ENCODE measurements at places on chromosomes 2 and 18.

DNA sequence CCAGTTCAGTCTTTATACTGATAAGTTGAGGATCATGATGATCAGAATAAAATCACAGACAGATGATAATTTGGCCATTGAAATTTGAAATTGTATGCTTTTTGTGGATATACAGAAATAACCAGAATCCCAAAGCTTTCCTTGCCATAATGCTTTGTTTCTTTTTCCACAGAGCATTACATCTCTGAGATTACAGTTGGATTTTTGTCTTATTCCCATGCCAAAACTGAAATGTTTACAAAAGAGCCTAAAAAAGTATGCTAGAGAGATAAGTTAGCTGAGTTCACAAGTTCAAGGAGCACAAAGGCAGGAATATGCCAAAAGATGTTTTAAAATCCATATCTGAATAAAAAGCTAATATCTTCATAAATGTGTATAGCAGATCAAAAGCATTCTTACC lies 321.3 kb downstream of the PID1 start:
- no peak for DNase-seq

DNA sequence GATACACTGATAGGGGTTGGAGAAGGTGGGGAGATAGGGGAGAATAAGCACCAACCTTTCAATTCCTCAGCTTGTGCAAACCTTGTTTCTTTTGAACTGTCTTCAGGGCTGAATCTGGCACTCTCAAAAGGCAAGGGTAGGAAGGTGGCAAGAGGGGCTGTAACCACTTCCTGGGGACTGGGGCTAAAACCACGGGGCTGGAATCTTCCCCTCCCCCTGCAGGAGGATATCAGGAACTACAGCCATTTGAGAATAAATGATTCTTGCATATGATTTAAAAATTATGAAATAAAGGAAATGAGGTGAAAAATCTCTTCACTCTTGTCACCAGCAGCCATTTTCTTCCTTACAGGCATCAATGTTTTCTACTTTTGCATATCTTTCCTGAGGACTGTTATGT lies 50.8 kb downstream of the ATOH8 start:
- peak; percentile 56 for DNase-seq

DNA sequence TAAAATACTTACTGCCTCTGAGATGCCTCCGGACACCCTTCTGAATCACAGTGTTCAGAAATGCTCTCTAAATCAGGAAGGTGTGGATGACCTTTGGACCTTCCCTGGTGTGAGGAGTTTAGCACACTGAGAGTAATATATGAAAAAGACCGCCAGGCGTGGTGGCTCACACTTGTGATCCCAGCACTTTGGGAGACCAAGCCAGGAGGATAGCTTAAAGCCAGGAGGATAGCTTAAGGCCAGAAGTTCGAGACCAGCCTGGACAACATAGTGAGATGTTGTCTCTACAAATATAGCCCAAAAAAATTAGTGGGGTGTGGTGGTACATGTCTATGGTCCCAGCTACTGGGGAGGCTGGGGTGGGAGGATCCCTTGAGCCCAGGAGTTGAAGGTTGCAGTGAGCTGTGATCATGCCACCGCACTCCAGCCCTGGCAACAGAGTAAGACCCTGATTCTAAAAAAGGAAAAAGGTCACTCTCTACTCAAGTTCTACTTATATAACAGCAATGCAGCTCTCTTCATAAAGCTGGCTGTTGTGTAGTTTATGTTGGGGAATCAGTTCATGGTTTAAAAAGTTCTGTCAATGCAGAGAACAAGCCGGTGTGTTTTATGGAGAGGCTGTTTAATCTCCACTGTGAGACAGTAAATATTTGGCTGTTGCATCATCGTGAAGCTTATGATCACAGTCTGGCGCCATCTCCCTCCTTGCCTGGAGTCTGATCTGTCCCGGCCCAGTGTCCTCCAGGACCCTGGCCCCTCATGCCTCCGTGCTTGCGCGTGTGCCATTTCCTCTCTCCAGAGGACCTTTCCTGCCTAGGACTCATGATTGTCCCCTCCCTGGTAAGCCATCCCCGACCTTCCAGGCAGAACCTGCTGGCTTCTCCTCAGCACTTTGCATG lies 184.5 kb downstream of the FAM210A start:
- no peak for DNase-seq

GRCh38 chr2:26058390-26058789 lies 24.5 kb downstream of the RAB10 start:
- DNase-seq, result no peak

GRCh38 chr2:168300460-168300859 lies 53.1 kb upstream of the STK39 start:
- DNase-seq, result no peak

GRCh38 chr2:151153601-151154000 lies 108.1 kb downstream of the RBM43 start:
- no peak for DNase-seq

DNA sequence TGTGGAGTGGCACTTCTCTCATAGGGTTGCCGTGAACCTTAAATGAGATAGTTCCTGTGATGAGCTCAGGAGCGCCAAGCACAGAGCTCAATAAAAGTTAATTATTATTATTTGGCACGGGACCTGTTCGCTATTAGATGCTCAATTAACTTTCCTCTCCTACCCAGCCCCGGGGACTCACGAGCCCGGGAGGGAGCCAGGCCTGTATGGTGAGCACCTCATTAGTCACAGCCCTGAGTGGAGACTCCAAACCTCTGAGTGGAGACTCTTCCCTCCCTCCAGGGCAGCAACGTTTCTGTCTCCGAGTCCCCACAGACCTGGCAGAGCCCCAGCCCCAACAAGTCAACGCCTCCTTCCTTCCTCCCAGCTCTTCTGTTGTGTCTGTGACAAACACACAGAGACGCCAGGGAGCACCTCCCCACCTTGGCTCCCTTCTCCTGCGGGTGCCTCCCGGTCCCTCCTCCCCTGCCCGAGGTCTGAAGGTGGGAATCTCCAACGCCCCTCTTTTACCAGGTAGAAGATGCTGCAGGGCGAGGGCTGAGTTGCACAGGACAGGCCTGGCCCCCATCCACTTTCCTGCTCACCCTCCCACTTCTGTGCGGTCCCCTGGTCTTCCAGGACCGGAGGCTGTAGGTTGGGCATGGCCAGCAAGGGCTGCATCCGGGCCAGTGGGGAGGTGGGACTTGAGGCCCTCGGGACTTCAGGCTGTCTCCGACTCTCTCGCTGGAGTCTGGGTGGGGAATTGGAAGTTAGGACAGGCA lies 52.7 kb upstream of the ODC1 start:
- no peak for DNase-seq

GRCh38 chr18:46591783-46592391 lies 65.1 kb downstream of the LOXHD1 start:
- no peak for DNase-seq

DNA sequence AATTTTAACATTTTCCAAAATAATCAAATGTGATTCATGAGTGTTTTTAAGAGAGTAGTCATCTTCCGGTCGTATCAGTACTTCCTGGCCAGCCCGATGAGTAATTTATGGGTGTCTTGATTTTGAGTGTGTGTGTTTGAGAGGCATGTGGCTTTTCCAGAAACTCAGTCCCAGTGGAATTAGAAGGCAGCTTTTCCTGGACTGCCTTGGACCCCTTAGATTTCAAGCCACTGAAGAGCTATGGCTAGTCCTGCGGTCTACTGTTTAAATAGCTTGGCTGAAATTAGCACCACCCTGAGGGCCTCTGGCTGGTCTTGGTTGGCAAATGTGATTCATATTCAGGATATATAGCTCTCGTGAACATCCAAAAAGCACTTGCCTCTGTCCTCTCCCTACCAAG lies 59.4 kb downstream of the HK2 start:
- peak; percentile 56 for DNase-seq

DNA sequence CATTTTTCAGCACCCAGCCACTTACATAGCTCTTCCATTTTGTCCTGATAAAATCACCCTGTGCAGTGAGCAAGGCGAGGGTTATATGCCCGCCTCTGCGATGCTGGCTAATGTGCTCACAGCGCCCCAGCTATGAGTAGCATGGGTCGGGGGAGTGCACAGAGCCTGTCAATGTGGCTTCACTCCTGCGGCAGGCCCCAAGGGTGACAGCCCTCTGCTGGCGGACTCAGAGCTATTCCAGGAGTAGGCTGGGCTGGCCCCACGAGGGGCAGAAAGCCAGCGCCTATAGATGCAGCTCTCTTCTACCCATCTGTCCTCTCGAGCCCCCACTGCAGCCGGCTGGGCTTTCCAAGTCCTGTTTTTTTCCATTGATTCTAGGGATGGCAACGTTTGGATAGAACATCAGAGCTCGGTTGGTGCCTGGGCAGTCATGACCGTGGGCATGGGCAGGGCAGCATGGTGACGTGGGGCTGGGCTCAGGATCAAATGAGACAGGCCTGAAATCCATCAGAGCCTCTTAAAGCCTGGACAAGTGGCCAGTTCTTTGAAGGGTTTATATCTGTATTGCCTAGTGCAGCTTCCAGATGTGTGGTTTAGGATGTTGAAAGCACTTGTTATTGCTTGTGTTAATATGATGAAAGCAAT lies 134.7 kb downstream of the MCFD2 start:
- no peak for DNase-seq

DNA sequence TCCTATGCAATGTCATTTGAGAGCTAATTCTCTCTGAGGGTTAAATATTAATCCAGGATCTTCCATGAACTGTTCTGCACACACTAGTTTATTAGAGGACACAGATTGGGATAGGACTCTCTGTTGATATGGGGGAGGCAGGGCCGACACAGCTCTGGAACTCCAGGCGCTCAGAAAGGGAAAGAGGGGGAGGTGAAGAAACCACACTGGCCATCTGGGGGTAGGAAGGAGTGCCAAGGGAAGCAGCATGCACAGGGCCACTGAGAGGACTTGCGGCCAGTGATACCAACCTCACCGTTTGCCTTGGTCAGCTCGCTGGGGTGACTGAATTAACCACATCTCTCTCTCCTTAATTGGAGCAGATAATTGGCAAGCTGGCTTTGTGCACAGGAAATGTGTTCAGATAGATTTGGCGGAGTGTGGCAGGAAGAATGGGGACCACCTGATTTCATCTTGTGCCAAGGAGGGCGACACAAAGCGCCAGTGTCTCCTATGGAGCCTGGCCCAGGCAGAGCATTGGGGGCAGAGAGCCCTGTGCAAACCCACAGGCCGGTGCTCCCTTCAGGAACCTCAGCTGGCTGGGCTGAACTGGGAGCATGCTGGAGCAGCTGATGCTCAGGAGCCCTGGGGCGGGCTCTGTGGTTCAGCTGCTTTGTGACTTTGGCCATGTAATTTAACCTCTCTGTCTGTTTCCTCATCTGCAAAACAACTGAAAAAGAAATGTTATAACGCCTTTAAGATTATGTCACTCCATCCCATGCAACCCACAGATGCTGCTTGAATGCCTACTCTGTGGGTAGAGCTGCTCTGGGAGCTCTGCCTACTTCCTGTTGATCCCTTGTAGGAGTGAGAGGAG lies 114.7 kb upstream of the STON1 start:
- DNase-seq, result no peak

DNA sequence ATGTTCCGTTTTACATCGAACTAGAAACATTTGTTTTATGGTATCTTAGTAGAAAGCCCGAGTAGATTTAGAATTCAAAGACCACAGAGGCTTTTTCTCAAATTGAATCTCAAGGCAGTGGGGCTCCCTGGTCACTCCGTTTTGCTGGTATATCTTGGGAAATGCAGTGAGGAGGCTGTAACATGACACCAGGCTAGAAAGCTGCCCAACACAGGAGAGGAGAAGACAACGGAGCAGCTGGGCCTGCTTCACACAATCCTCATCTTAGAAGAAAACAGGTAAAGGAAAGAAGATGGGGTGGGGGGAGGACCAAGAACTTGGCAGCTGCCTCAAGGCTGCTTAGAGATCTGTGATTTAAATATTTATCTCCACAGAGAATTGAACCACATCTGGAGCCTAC lies 38.3 kb upstream of the EPB41L3 start:
- DNase-seq, result peak; percentile 21

DNA sequence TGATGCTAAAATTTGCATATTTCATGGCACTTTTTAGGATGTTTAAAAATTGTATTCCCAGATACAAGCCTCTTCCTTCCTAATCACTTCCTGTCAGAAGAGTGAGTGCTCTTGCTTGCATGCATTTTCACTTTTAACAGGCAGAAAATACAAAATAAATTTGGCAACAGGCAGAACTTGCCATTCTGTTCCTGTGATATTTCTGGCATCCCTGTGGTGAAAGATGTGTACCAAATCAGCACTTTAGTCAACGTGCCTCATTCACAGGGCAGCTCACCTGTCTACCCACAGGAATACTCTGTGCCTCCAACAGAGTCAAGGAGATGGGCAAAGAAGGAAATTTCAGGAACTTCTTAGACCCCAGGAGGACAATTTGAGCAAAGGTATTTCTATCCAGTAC lies 360.9 kb downstream of the AKAIN1 start:
- DNase-seq, result no peak

- DNase-seq, result no peak
Observed at GRCh38 chr2:241966647-241967466, 97.3 kb downstream of the RTP5 start.

DNA sequence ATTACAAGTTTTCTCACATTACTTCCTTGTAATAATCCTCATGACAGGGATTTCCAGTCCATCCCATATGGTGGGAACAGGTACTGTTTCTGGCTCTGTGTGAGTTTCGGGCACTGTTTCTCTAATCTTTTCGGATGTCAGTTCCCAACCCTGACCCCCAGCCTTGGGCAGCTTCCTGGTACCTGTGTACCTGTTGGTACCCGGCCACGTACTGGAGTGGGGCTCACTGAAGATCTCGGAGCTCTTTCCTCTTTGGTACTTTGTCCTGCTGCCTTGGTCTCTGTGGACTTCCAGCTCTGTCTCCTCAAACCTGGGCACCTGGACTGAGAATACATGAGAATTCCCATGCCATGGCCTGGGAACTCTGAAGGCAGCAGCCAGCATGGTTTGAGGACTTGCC lies 36.8 kb downstream of the GRHL1 start:
- DNase-seq, result no peak

DNA sequence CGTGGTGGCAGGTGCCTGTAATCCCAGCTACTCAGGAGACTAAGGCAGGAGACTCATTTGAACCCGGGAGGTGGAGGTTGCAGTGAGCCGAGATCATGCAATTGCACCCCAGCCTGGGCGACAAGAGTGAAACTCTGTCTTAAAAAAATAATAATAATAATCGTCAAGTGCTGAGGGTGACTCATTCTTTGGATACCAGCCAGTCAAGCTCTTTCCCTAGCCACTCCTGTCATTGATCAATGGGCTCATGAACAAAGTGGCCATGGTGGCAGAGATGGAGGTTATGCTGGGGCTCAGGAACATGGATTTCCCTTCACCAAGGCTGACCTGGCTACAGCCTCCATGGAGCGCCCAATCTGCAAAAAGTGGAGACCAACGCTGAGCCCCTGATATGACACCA lies 94.5 kb upstream of the HAAO start:
- no peak for DNase-seq

GRCh38 chr2:240630771-240631547 lies 5.7 kb downstream of the GPR35 start:
- DNase-seq, result no peak

GRCh38 chr2:228348516-228349064 lies 167.1 kb upstream of the SPHKAP start:
- DNase-seq, result no peak

- peak; percentile 71 for DNase-seq
Observed at GRCh38 chr2:40434731-40435271, 17.1 kb downstream of the SLC8A1 start.

DNA sequence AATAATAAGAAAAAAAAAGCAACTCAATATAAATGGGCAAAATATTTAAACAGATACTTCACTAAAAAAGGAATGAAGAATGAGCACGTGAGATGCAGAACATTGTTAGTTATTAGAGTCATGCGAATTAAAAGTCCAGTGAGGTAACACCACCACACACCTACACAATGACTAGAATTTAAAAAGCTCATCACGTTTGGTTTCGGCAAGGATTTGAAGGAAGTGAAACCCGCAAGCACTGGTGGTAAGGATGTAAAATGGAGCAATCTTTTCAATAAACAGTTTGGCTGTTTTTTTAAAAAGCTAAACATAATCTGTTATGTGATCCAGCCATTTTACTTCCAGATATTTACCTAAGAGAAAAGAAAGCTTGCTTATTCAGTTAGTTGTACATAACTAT lies 1181.6 kb upstream of the CELF4 start:
- DNase-seq, result no peak

Data from HTR-8/SVneo (cell line).